ENCODE measurements at places on chromosomes 2 and 18.
A peak's percentile ranks its signal among the peaks of the same experiment; 100 is the strongest.

- no peak for DNase-seq
These were observed 1.6 kb downstream of the GALNT13 start for GRCh38 chr2:153873052-153874048.

DNA sequence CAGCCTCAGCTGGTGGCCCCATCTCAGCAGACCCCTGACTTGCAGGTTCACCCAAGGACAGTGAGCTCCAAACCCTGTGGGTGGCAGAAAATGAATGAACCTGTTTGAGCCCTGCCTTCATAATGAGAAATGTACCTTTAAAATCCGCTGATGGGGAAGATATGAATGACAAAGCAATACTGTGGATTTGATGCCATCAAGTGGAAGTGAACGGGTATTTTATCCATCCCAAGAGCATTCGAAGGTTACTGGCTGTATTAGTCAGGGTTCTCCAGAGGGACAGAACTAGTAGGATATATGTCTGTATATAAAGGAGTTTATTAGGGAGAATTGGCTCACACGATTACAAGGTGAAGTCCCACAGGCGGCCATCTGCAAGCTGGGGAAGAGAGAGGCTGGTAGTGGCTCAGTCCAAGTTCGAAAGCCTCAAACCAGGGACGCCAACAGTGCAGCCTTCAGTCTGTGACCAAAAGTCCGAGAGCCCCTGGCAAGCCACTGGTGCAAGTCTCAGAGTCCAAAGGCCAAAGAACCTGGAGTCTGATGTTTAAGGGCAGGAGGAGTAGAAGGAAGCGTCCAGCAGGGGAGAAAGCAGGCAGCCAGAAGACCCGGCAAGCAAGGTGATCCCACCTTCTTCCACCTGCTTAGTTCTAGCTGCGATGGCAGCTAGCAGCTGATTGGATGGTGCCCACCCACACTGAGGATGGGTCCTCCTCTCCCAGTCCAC lies 32.1 kb downstream of the TOGARAM2 start:
- DNase-seq: no peak

- peak; percentile 95 for DNase-seq
These were observed at the start of the genes ELP2 and SLC39A6 for GRCh38 chr18:36129300-36130038. Gene ELP2 (plus strand): TSS chr18:36129899. CDS start chr18:36129934, 35 bp downstream. Gene SLC39A6 (minus strand): TSS chr18:36129340. CDS start chr18:36127007, 2,333 bp downstream.

DNA sequence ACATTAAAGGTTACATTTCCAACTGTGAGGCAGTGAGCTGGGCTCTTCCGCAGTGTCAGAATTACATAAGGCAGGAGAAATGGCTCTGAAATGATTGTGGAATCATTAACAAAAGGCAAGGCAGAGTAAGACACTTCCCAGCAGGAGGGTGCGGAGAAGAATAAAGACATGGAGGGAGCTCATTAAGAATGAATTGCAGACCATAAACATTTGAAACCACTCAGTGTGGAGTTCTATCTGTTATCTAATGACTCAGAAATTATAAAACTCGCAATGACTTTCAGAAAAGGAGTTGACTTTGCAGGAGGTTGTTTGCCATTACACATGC lies 77.0 kb downstream of the SMIM21 start:
- no peak for DNase-seq

GRCh38 chr2:195318440-195319111 lies 338.4 kb upstream of the SLC39A10 start:
- DNase-seq: peak; percentile 42

GRCh38 chr2:197075281-197075680 lies 148.8 kb upstream of the PGAP1 start:
- no peak for DNase-seq

- no peak for DNase-seq
These were observed 35.9 kb upstream of the SCN9A start for GRCh38 chr2:166411473-166412230.

GRCh38 chr2:56898986-56899385 lies 715.2 kb downstream of the CCDC85A start:
- DNase-seq: no peak

GRCh38 chr18:61865466-61866175 lies 27.2 kb downstream of the RNF152 start:
- DNase-seq: no peak

GRCh38 chr2:99708231-99708630 lies 218.4 kb upstream of the REV1 start:
- DNase-seq: no peak

GRCh38 chr2:60925994-60926740 lies 44.8 kb downstream of the REL start:
- no peak for DNase-seq

GRCh38 chr2:238313991-238314350 lies 6.3 kb upstream of the TRAF3IP1 start:
- no peak for DNase-seq
